ENCODE measurements at places on chromosomes 2 and 18.

GRCh38 chr2:64014628-64015027, 4.6 kb downstream of the VPS54 start:
- H3K27me3 ChIP-seq: no peaks in the 10 kb centered on the region
- DNase-seq: no peak
- H3K4me1 ChIP-seq: peaks cover 3% of the 10 kb centered on the region
- no peak overlapping the region for H3K4me3 ChIP-seq

- H3K4me3 ChIP-seq: no peak overlapping the region
- peak; percentile 47 for DNase-seq
- no peaks in the 10 kb centered on the region for H3K36me3 ChIP-seq
- H3K27ac ChIP-seq: no peak overlapping the region
- H3K27me3 ChIP-seq: peaks cover 8% of the 10 kb centered on the region
- no peaks in the 10 kb centered on the region for H3K4me1 ChIP-seq
These were observed 5.6 kb downstream of the PDCD1 start for GRCh38 chr2:241852981-241853631.

- DNase-seq: peak; percentile 2
- no peaks in the 10 kb centered on the region for H3K36me3 ChIP-seq
- H3K27ac ChIP-seq: no peak overlapping the region
- no peaks in the 10 kb centered on the region for H3K4me1 ChIP-seq
- no peaks in the 10 kb centered on the region for H3K27me3 ChIP-seq
These were observed 6.0 kb downstream of the ITM2C start for GRCh38 chr2:230870544-230871360.

GRCh38 chr2:148903294-148903693, 28.3 kb downstream of the KIF5C start:
- no peak overlapping the region for H3K27ac ChIP-seq
- H3K36me3 ChIP-seq: no peaks in the 10 kb centered on the region
- DNase-seq: no peak
- H3K27me3 ChIP-seq: no peaks in the 10 kb centered on the region

Measured in breast epithelium (tissue), 4 donors.